NCI-H1105 (cell line): ENCODE measurements at places on chromosomes 5 and 9.

DNA sequence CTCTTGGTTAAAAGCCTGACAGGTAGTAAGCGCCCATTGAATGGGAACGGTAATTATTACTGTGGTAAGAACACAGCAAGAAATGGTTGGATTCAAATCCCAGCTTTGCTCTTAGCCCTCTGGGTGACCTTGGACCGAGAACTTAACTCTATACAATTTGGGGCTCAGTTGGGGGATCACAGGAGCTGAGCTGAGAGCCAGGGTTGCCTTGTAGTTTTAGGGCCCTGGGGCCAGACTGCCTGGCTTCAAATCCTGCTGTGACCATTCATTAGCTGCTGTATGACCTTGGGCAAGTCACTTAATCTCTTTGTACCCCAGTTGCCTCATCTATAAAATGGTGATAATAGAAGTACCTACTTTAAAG is 87.4 kb upstream of the SH3PXD2B start:
- DNase-seq = no peak

- no peak for DNase-seq
These were observed 257.7 kb downstream of the TLE1 start for GRCh38 chr9:81431641-81432040.

- peak; percentile 12 for DNase-seq
These were observed 355.5 kb downstream of the TLR4 start for GRCh38 chr9:118059484-118060278.

DNA sequence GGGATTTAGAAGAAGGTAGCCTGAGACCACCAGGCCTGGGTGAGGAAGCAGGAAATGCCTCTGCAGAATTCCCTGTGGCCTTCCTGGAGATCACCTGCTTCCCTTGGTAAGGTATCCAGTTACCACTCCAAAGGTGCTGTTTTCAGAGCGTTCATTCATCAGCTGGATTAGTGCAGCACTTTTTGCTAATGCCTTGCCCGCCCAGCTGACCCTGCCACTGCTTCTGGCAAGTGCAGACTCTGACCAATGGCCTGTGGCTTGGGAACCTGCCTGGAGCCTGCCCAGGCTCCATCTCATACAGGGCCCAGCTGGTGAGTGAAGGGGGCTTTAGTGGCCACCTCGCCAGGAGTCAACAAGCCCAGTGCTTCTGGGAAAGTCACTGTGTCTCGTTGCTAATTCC is 48.6 kb downstream of the FOXI1 start:
- no peak for DNase-seq

DNA sequence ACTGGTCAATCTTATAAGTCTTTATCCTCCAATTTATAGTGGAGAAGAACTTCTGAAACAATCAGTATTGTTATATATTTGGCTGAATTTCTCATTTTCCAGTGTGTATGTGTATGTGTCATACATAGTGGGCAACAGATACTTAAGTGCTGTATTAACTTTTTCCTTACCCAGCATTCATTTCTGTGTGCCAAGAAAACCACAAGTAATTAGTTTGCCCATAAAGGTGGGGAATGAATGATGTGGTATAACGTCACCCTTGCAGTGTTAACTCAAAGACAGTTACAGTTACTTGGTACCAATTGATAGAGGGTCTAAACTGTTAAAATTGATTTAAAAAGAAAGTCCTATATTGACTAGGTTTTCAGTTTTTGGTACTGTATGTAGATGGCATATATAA is 2.0 kb downstream of the OGN start:
- DNase-seq = no peak

DNA sequence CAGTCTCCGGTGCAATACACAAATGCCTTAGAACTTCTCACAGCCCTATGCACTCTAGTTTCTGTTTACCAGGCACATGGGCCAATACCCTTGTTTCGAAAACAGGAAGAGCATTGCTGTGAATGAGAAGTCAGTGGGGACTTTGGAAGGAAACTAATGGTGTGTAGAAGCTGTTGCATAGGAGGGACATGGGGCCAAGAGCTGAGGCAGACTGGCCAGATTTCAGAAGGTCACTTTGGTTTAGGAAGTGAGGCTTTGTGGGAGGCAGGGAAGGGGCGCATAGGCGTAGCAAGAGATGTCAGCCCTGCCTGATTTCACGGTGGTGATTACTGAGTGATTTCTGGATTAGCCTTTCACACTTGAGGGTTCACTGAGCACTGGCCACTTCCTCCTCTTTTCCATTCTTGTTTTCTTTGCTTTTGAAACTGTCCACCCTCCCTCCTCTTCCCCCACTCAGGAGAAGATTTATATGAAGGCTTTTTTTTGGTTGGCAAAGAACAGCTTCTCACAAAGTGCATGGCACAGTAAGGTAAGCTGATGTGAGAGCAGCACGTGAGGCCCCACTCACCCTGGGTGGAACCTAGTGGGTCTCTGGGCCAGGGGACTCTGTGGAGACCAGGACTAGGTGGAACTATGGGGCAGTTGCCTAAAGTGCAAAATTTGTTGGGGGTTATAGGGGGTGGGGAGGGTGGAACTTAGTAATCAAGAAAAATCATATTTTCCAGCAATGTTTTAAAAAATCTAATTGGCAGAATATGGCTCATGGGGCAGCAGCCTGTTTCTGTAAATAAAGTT is 6.1 kb upstream of the TMEM252 start:
- DNase-seq = no peak

DNA sequence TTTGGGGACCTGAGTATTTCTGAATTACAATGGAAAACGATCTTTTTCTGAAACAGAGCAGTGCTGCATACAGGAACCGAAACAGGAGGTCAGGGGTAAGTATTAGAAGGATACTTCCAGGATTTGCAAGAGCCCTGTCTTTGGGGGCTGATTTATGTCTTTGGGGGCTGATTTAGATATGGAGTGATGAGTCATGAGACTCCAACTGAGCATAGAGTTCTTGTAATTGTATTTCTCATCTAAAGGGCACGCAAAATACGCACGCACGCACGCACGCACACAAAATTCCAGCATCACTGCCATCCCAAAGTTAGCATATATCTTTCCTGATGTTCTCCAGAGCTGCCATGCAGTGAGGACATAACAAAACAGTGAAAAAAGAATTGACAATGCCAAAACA is 414.8 kb upstream of the CCNH start:
- DNase-seq = no peak

GRCh38 chr5:2196989-2197619 is 314.4 kb upstream of the IRX4 start:
- DNase-seq = peak; percentile 15

GRCh38 chr9:137358126-137358525 is 56.1 kb upstream of the NRARP start:
- DNase-seq = no peak

GRCh38 chr9:81833563-81834345 is 94.5 kb upstream of the SPATA31D4 start:
- no peak for DNase-seq

DNA sequence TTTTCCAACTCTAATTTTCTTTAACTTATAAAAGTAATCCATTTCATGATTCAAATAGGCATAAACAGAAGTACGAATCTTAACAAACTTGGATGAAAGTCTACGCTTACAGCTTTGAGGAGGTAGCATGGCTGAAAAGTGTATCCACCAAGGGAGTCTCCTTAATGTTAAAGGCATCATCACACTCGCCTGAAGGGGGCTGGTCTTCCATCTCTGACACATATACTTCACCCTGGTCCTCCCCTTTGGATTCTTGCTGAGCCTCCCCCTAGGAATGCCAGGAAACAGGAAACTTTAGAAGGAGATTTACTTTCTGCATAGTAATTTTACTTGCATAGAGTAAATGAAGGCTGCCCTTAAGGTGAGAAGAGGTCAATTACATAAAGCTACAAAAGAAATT is 10.3 kb upstream of the NME5 start:
- no peak for DNase-seq

DNA sequence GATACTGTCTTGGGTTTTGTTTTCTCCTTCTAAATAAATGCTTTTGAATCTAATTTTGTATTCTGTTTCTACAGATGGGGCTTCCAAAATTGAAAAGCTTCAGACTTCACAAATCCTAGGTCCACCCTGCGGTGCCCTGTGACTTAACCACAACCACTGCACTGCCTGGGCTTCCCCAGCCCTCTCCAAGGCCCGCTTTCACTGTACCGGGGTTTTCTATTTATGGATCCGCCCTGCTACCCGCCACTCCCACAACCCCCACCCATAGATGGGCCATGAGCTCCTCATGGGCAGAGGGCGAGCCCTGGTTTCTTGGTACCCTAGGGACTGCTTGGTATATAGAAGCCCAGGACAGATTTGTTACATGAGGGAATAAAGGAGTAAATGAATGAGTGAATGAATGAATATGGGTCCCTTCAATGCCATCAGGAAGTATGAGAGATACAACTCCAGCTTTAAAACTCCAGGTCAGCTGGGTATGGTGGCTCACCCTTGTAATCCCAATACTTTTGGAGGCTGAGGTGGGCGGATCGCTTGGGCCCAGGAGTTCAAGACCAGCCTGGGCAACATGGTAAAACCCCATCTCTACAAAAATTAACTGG is 39.8 kb upstream of the NEK6 start:
- no peak for DNase-seq

DNA sequence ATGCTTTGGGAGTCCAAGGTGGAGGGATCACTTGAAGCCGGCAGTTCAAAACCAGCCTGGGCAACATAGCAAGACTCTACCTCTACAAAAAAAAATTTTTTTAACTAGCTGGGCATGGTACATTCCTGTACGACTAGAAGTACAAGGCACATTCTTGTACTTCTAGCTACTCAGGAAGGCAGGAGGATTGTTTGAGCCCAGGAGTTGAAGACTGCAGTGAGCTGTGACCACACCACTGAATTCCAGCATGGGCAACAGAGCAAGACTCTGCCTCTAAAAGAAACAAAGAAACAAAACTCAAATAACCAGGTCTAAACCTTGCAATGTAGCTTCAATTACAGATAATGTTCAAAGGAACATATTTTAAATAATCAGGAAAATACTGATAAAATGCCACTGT is 56.2 kb downstream of the SSBP2 start:
- DNase-seq = no peak

DNA sequence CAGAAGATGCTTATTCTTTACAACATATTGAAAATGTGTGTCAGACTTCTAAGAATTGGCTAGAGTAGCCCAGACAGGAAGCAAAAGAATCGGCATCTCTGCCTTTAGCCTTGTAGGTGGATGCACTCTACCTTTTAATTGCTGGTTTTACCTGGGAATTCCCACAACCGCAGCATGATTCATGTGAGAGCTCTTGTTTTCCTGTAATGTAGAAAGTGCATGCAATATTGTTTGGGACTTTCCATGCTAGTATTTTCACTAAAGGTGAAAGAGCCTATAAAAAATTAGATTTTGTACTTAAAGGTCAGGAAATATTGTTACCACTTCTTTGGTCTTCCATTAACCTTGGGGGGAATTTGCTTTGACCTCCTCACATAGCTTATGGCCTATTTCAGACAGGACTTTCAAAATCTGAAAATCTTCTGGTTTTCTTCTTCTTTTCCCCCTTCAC is 89.8 kb downstream of the NTRK2 start:
- no peak for DNase-seq

DNA sequence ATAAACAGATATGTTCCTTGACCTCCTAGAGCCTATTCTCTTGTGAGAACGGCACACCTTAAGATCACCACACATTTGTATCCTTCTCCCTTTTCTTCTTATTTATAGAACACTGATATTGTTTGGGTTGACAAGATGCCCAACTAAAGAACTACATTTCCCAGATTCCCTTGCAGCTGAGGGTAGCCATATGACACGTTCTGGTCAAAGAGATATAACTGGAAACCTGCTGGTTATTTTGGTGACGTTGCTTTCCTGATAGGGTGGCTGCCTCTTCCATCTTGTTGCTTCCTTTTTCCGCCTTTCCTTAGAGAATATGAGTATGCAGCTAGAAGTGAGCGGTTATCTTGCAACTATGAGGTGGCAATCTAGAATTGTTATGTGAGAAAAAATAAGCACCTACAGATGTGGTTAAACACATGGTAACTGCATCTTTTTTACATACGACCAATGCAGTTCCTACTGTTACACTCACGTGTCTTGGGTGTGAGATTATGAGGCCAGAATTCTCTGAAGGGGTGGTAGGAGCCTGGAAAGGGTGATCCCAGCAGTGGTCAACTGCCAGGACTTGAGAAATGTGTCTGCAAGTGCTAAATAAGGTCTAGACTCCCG is 72.9 kb downstream of the SEC61B start:
- no peak for DNase-seq

DNA sequence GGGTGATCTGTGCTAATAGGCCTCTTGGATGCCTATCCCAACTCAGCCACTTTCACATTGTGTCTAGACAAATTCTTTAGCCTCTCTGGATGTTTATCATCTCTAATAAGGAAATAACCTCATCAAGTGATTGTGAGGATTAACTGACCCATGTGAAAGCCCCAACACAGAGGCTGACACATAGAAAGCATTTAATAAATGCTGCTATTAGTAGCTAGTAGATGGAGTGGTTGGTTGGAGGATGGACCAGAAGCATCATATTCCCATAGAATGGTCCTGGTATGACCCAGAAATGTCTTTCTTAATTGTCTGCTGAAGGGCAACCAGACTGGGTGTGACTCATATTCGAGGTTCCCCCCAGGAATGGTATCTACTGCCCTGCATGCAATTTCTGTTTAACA is 124.4 kb downstream of the PIK3R1 start:
- DNase-seq = no peak

DNA sequence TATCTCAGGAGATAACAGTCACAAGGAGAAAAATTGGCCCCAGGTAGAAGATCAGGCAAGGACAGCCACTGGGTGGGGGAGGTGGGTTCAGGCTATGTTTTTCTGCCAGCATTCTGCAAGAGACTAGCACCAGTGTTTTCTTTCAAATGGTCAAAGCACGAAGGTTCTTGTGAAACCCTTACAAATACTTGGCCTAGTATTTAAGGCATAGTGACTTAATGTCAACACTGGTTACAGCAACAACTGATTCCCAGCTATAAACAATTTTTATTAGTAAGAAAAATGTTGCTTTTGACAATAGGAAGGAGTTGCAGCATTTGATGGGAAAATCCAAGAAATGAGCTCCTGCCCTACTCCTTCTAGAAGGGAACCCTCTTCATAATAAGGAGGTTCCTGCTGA is 349.6 kb downstream of the SLIT3 start:
- no peak for DNase-seq

- DNase-seq = no peak
These were observed 246.2 kb downstream of the DMRT2 start for GRCh38 chr9:1296331-1296730.

- no peak for DNase-seq
These were observed 1.0 kb upstream of the NIM1K start for GRCh38 chr5:43190755-43191603.

GRCh38 chr9:133238851-133239532 is 29.9 kb upstream of the OBP2B start:
- no peak for DNase-seq

GRCh38 chr5:125424402-125425141 is 678.1 kb upstream of the ZNF608 start:
- DNase-seq = no peak

DNA sequence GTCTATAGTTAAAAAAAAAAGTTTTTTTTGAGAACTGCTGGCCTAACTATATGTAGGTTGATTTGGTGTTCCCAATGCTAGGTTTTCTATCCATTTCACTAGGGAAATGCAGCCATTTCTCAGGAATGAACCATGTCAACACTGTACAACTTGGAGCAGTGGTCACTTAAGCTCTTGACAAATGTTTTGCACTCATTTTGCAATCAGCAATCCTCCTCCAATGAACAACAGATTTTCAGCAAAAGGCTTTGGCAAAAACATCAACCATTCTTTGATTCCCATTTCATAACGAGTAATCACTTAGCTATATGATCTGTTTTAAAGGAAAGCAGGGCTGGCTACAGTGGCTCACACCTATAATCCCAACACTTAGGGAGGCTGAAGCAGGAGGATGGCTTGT is 17.9 kb downstream of the STRBP start:
- no peak for DNase-seq

GRCh38 chr5:145946112-145946861 is 9.9 kb downstream of the SH3RF2 start:
- DNase-seq = no peak

- DNase-seq = no peak
These were observed 95.3 kb upstream of the SLC28A3 start for GRCh38 chr9:84435902-84436301.
